Right ventricle myocardium inferior (tissue), 1 donor: ENCODE measurements at places on chromosomes 3 and 15. TPM values are rescaled to one million over a fixed set of nuclear protein-coding genes. Genes with fewer than 3 reads are reported as not detected.

Gene SPTSSB
- 0.57 TPM for total RNA-seq

Gene KBTBD13
- total RNA-seq, result 8.4 TPM

Gene SATB1
- 41.6 TPM for total RNA-seq

Gene WDR72
- not detected for total RNA-seq

Gene NR2F2
- total RNA-seq, result 14.2 TPM

Gene CNTN3
- total RNA-seq, result 3.4 TPM

Gene BCHE
- 5.5 TPM for total RNA-seq

Gene CHRNA3
- 0.08 TPM for total RNA-seq

- DNase-seq, result no peak
Measured at GRCh38 chr3:170701696-170702678, 116.1 kb upstream of the SLC7A14 start.

- DNase-seq, result no peak
Measured at GRCh38 chr3:43764471-43764870, 73.7 kb downstream of the ABHD5 start.

DNA sequence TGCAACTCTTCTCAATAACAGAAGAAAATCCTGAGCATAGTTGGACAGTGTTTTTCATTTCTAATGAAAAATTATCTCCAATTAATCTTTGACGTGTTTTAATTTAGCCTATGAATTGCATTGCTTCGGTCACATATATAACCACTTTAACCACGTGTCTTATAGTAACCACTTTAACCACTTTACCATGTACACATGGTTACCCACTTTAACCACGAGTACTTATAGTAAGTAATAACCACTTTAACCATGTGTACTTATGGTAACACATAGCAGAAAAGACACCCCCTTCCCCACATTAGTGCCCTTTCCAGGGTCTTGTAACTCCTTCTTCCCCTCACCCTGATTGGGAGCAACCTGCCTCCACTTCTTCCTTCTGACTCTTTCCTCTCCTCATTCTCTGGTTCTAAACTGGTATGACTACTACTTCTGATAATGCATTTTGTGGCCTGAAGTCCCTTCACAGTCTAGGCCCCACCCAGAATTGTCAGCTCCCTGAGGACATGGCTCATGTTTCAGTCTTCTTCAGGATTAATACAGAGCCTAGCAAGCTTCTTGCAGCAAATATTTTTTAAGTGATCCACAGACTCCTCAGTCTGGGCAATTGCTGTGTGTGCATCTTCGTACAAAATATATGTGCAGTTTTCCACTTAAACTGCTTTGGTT, 25.0 kb downstream of the SLC7A14 start:
- no peak for DNase-seq

GRCh38 chr3:183698318-183698751, 738 bp downstream of the YEATS2 start:
- no peak for DNase-seq

- DNase-seq, result peak; percentile 79
Measured at GRCh38 chr15:42018306-42019224, 2.3 kb downstream of the PLA2G4E start.

DNA sequence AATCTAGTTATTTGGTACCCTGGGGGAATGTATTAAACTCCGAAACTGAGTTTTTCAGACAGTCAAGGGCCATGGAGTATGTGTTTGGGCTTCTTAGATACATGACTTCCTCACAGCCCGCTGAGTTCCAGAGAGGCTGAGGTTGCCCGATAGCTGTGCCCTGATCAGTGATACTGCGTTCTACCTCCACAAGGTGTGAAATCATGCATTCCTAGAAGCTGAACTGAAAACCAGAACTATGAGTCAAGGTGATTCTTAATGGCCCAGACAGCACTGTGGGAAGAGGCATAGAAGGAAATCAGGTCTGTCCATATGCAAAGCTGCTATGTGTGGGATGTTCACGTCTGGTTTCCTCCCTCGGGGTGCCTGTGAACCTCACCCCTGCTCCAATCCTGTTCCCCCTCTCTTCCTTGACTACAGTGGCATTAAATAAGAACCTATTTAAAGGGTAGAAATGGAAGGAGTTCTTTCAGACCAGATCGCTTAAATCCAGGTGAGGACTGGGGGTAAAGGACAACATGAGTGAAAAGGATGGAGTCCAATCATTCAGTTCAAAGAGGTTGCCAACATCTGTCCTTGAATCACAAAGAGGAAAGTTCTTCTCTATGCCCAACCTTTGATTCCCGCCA, 74.3 kb downstream of the MYO1E start:
- no peak for DNase-seq

GRCh38 chr3:183349421-183350157, 78.8 kb downstream of the MCF2L2 start:
- no peak for DNase-seq

- DNase-seq, result no peak
Measured at GRCh38 chr3:103025880-103026279, 591.1 kb downstream of the ZPLD1 start.

DNA sequence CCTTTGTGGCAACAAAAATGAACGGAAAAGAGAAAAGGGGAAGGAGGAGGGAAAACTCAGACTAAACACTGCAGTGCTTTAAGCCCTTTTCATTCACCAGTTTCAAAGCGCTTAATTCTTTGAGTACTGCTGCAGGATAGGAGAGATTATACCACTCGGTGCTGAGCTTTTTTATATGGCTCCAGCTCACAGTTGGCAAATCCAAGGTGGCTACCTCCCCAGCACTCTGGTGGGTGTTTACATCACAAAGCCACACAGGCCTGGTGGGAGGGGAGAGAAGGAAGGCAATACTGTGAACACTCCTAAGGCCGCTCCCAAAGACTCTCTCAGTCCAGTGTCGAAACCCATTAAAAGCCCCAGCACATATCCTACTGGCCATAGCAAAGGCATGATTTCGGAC, 191.4 kb downstream of the STT3B start:
- DNase-seq, result no peak

GRCh38 chr3:112699436-112699978, 58.6 kb upstream of the CCDC80 start:
- DNase-seq, result no peak

GRCh38 chr15:56654624-56655023, 78.7 kb downstream of the ZNF280D start:
- no peak for DNase-seq
